ENCODE measurements at places on chromosomes 1 and 21. TPM values are rescaled to one million over a fixed set of nuclear protein-coding genes. Genes with fewer than 3 reads are reported as not detected.

Gene ESPN
- total RNA-seq: 0.22 TPM

Gene GBP6
- total RNA-seq: 0.04 TPM

Gene IVNS1ABP
- 52.2 TPM for total RNA-seq

Gene CFAP74
- not detected for total RNA-seq

Gene TRIM17
- 0.27 TPM for total RNA-seq

Gene LCE2A
- total RNA-seq: not detected

Gene OR2M2
- total RNA-seq: not detected

Measured in muscle of leg (tissue), 16 donors.